ENCODE measurements at places on chromosomes 12 and 14. TPM values are rescaled to one million over a fixed set of nuclear protein-coding genes. Genes with fewer than 3 reads are reported as not detected.

Gene CLEC4C
- total RNA-seq, result not detected

- H3K27me3 ChIP-seq, result no peaks in the 10 kb centered on the region
- no peak overlapping the region for H3K4me3 ChIP-seq
- no peaks in the 10 kb centered on the region for H3K36me3 ChIP-seq
- 0 out of 2 replicates have a peak, but pooled peaks cover 5% of the 10 kb centered on the region for H3K4me1 ChIP-seq
Measured at GRCh38 chr14:92930737-92931602, 8.0 kb downstream of the CHGA start.

DNA sequence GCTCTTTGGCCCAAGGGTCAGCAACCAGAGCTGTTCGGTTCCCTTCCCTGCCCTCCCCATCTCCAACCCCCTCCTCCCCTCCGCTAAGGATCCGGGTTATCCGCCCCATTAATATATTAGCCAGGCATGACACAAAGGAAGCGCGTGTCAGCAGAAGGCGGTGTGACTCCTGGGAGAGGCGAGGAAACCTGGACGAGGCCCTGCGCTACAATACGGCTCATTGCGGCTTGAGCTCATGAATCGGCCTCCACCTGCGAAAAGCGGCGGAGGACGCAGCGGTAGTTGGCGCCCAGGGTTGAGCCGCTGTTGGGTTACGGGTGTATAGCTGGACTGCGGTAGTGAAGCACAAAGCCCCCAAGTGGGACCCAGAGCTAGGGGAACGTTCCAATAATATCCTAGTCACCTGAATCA, 9.9 kb downstream of the FOXA1 start:
- H3K4me1 ChIP-seq, result peaks cover 10% of the 10 kb centered on the region
- no peak for DNase-seq
- 0 out of 2 replicates have a peak, but pooled peaks cover 2% of the 10 kb centered on the region for H3K27me3 ChIP-seq
- H3K36me3 ChIP-seq, result no peaks in the 10 kb centered on the region
- H3K27ac ChIP-seq, result no peak overlapping the region
- H3K4me3 ChIP-seq, result no peak overlapping the region

DNA sequence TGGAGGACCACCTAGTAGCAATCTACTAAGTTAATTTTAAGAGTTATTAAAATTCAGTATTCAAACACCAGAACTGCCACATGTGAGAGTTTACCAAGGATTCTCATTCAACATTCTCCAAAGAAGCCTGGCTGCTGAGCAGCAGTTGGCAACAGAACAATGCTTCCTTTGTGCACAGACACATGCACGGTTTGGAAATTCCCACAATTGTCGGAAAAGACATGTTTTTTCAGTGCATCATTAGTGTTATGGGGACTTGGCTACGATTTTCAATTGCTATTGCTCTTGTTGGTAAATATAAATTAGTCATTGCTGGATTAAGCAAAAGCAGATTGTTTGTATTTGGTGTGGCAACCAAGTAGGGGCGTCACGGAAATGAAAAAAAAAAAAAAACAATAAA, 22.2 kb downstream of the ST8SIA1 start:
- peak; percentile 2 for DNase-seq
- no peak overlapping the region for H3K4me3 ChIP-seq
- H3K36me3 ChIP-seq, result no peaks in the 10 kb centered on the region

- no peaks in the 10 kb centered on the region for H3K36me3 ChIP-seq
- no peak within 1 kb of the TSS for H3K27ac ChIP-seq
- DNase-seq, result no peak
- peaks cover 33% of the 10 kb centered on the region for H3K27me3 ChIP-seq
- H3K4me1 ChIP-seq, result no peaks in the 10 kb centered on the region
Measured at GRCh38 chr12:55707841-55708694, at the start of gene ITGA7. Gene ITGA7, minus strand, starts transcription at chr12:55707904. Its CDS starts 222 bp downstream, at chr12:55707682.

DNA sequence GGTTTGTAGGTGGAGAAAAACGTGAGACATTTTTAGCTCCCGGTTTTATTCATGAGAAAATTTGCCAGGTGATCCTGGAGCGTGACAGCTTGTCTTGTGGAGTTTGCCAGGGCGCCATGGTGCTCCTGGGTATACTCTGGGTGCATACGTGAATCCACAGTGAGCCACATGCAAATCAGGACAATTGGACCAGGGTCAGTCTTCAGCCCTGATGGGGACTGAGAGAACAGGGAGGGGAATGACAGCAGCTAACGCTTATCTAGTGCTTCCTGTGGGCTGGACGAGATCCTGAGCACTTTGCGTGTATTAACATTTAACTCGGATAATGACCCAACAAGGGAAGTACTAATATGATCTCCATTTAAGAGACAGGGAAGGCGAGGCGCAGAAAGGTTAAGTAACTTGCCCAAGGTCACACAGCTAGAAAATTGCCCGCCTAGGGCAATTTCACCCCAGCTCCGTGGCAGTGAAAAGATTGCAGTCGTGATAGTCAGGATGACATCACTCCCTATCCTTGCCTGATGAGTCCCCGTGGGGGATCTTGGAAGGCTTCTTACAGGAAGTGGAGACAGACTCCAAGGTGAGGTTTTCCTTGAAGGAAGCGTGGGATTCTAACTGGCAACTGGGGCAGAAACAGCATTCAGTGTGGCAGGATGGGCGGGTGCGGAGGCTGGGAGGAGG, 118.4 kb upstream of the NCOR2 start:
- H3K36me3 ChIP-seq, result no peaks in the 10 kb centered on the region
- H3K4me1 ChIP-seq, result peaks cover 77% of the 10 kb centered on the region
- DNase-seq, result peak; percentile 77
- H3K27me3 ChIP-seq, result no peaks in the 10 kb centered on the region
- peak overlapping the region; percentile 93 for H3K27ac ChIP-seq

DNA sequence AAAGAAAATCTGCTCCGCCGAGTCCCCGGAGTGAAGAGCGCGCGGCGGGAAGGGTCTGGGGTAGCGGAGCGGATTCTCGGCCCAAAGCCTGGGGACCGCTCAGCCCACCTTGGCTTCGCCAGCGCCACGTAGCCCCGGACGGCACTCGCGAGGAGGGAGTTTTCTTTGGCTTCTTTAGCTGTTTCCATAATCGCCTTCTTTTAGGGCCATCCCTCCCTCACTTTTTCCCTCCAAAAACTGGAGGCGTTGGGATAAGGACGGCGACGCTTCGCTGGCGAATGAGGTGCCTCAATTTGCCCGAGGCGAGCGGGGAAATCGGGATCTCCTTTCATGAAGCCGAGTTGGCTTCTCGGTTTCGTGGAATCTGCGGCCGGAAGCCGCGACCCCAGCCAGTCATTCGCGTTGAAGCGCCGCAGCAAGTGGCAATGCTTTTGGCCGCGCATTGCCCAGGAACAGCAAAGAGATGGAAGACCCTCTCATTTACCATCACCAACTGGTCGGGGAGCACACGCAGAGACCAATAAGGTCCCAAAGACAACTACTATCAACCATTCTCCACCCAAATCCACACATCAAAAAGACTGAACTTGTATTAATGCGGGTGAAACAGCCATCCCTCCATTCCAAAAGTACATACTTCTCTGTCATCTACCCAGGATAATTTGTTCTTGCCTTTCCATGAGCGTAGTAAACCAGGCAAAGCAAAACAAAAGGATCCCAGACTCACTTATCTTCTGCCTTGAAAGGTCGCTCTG, 8.4 kb upstream of the SIX1 start:
- peak overlapping the region; percentile 88 for H3K27ac ChIP-seq
- H3K27me3 ChIP-seq, result no peaks in the 10 kb centered on the region
- peak overlapping the region; percentile 58 for H3K4me3 ChIP-seq
- H3K36me3 ChIP-seq, result no peaks in the 10 kb centered on the region
- H3K4me1 ChIP-seq, result peaks cover 20% of the 10 kb centered on the region

- H3K36me3 ChIP-seq, result no peaks in the 10 kb centered on the region
- no peak for DNase-seq
- H3K4me1 ChIP-seq, result no peaks in the 10 kb centered on the region
- H3K27me3 ChIP-seq, result no peaks in the 10 kb centered on the region
- no peak overlapping the region for H3K4me3 ChIP-seq
- no peak overlapping the region for H3K27ac ChIP-seq
Measured at GRCh38 chr12:112617153-112617505, 174.4 kb upstream of the RPH3A start.

DNA sequence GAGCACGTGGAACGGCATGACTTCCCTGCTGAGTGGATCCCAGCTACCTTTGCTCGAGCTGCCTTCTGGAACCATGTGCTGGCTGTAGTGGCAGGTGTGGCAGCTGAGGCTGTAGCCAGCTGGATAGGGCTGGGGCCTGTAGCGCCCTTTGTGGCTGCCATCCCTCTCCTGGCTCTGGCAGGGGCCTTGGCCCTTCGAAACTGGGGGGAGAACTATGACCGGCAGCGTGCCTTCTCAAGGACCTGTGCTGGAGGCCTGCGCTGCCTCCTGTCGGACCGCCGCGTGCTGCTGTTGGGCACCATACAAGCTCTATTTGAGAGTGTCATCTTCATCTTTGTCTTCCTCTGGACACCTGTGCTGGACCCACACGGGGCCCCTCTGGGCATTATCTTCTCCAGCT, 14.8 kb upstream of the ESPL1 start:
- no peaks in the 10 kb centered on the region for H3K27me3 ChIP-seq
- no peak for DNase-seq
- H3K4me3 ChIP-seq, result peak overlapping the region; percentile 89
- H3K36me3 ChIP-seq, result peaks cover 30% of the 10 kb centered on the region

DNA sequence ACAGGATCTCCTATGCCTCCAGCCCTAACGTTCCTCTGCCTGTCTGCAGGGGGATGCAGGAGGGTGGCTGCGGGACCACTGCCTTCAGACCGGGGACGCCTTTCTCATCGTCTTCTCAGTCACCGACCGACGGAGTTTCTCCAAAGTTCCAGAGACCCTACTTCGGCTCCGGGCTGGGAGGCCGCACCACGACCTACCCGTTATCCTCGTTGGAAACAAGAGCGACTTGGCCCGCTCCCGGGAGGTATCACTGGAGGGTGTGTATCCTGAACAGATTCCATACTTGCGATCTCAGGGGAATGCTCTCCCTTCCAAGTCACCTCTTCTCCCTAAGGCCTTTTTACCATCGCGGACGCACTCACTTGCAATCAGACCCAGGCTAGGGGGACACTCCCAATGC, 3.0 kb downstream of the REM2 start:
- peaks cover 3% of the 10 kb centered on the region for H3K36me3 ChIP-seq
- DNase-seq, result no peak
- H3K4me1 ChIP-seq, result peaks cover 13% of the 10 kb centered on the region
- no peak overlapping the region for H3K4me3 ChIP-seq
- no peaks in the 10 kb centered on the region for H3K27me3 ChIP-seq

DNA sequence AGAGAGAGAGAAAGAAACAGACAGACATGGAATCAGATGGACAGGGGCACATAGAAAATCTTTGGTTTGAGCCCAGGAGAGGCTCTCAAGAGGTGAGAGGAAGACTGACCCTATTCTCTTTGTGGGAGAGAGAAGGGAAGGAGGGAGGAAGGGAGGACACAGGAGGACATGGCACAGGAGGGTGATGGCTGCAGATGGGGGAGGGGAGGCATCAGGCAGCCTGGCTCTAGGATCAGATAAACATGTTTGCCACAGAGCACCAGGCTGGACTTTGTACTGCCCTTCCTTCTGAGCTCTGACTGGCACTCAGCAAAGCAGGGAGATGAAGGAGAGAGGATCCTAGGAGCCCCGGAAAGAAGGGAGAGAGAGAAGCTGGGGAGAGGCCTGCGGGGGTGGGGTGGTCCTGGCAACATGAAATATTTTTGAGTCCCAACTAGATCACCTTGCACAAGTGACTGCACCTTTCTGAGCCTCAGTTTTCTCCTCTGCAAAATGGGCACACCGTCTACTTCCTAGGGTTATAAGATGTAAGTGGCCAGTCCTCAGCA, 6.1 kb downstream of the HNF1A start:
- no peaks in the 10 kb centered on the region for H3K36me3 ChIP-seq
- H3K27me3 ChIP-seq, result no peaks in the 10 kb centered on the region
- H3K4me3 ChIP-seq, result no peak overlapping the region
- H3K4me1 ChIP-seq, result no peaks in the 10 kb centered on the region

GRCh38 chr12:87311206-87311605, 718.0 kb downstream of the C12orf50 start:
- no peak overlapping the region for H3K4me3 ChIP-seq
- H3K27ac ChIP-seq, result no peak overlapping the region
- no peaks in the 10 kb centered on the region for H3K27me3 ChIP-seq
- no peaks in the 10 kb centered on the region for H3K4me1 ChIP-seq

GRCh38 chr14:44388306-44388705, 118.8 kb downstream of the FSCB start:
- H3K4me1 ChIP-seq, result no peaks in the 10 kb centered on the region
- no peak overlapping the region for H3K4me3 ChIP-seq
- H3K27me3 ChIP-seq, result no peaks in the 10 kb centered on the region
- no peak for DNase-seq
- no peaks in the 10 kb centered on the region for H3K36me3 ChIP-seq

DNA sequence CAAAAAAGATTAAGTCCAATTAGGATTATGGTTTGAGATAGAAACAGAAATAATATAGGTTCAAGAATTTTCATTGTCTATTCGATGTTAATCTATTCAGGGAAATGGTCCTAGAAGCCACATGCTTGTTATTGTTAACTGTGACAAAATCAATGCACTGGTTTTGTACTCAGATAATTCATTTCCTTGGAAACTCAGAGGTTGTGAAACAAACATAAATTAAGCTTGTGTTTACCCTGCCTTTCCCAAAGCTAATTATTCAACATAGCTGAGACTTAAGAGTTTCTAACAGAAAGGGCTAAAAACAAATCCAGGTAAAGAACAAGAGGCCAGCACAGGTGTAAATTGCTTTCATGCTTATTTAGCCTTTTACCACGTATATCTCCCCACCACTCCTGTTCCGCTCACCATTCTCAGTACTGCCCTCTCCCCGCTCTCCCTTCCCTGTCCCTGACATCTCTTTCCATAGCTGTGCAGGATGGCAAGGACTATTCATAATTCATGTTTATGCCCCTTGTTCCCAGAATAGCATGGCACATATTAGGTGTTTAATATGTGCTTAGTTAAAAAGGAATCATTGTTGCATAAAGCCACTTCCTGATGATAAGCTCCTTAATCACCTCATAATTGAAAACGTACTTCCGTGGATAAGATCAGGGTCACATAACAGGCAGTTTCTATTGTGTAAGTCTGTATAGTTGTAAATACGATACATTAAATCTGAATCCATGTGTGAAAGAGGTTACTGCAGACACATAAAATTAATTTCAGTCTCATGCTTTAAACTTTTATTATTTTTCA, 131.8 kb upstream of the USP15 start:
- no peak for DNase-seq
- H3K4me3 ChIP-seq, result no peak overlapping the region
- H3K4me1 ChIP-seq, result no peaks in the 10 kb centered on the region
- H3K36me3 ChIP-seq, result no peaks in the 10 kb centered on the region
- H3K27ac ChIP-seq, result no peak overlapping the region

GRCh38 chr14:61553730-61554641, 141.3 kb upstream of the HIF1A start:
- H3K36me3 ChIP-seq, result no peaks in the 10 kb centered on the region
- H3K27me3 ChIP-seq, result no peaks in the 10 kb centered on the region
- peak overlapping the region; percentile 73 for H3K27ac ChIP-seq

GRCh38 chr14:104424406-104425072, 155.0 kb upstream of the C14orf180 start:
- no peaks in the 10 kb centered on the region for H3K4me1 ChIP-seq
- no peaks in the 10 kb centered on the region for H3K27me3 ChIP-seq
- no peak for DNase-seq
- H3K4me3 ChIP-seq, result no peak overlapping the region
- no peaks in the 10 kb centered on the region for H3K36me3 ChIP-seq
